ENCODE measurements at places on chromosomes 6 and 20. TPM values are rescaled to one million over a fixed set of nuclear protein-coding genes. Genes with fewer than 3 reads are reported as not detected.

RRAGD gene
- 3.8 TPM for total RNA-seq

IL17F gene
- not detected for total RNA-seq

BPIFB1 gene
- total RNA-seq = 0.07 TPM

RING1 gene
- 33.2 TPM for total RNA-seq

DLK2 gene
- total RNA-seq = 0.20 TPM

REM1 gene
- total RNA-seq = 0.07 TPM

FUT9 gene
- not detected for total RNA-seq

TRIM10 gene
- total RNA-seq = not detected

ERVFRD-1 gene
- not detected for total RNA-seq

Measured in smooth muscle cell of the pulmonary artery (primary cell).